Bladder microvascular endothelial cell (primary cell): ENCODE measurements at places on chromosomes 2 and 18. TPM values are rescaled to one million over a fixed set of nuclear protein-coding genes. Genes with fewer than 3 reads are reported as not detected.

Gene ABCG5
- total RNA-seq, result not detected in 2 replicates

Gene SPDYA
- 0.32 and 1.3 TPM in 2 replicates for total RNA-seq

Gene GAL3ST2
- total RNA-seq, result not detected in 2 replicates

Gene AFTPH
- 22.0 and 35.6 TPM in 2 replicates for total RNA-seq

Gene CLK1
- total RNA-seq, result 62.5 and 132 TPM in 2 replicates

Gene MROH2A
- not detected in 2 replicates for total RNA-seq

Gene RGPD3
- under 0.01 and 0.19 TPM in 2 replicates for total RNA-seq

Gene ACKR3
- total RNA-seq, result 13.1 and 26.0 TPM in 2 replicates

Gene LONRF2
- under 0.01 TPM in 1 of 2 replicates, not detected in the other for total RNA-seq

Gene CD28
- under 0.01 TPM in 1 of 2 replicates, not detected in the other for total RNA-seq

Gene IL1R2
- total RNA-seq, result not detected in 2 replicates

Gene SLC4A5
- total RNA-seq, result 0.38 TPM in 1 of 2 replicates, not detected in the other

Gene FSIP2
- total RNA-seq, result under 0.01 and 0.44 TPM in 2 replicates

Gene CCDC121
- total RNA-seq, result 1.8 and 2.6 TPM in 2 replicates

Gene ERFE
- 0.19 and 0.65 TPM in 2 replicates for total RNA-seq

Gene CNTNAP5
- under 0.01 TPM in 1 of 2 replicates, not detected in the other for total RNA-seq

Gene CD226
- 0.32 and 1.0 TPM in 2 replicates for total RNA-seq

Gene CABLES1
- total RNA-seq, result 9.7 and 52.2 TPM in 2 replicates

Gene ESPNL
- total RNA-seq, result not detected in 2 replicates

Gene COL4A3
- total RNA-seq, result not detected in 2 replicates

Gene MTA3
- total RNA-seq, result 14.2 and 27.6 TPM in 2 replicates

Gene MC5R
- total RNA-seq, result not detected in 2 replicates

Gene ARHGEF4
- total RNA-seq, result under 0.01 and 1.0 TPM in 2 replicates

Gene MAP3K19
- total RNA-seq, result not detected in 2 replicates
